Anterior cingulate cortex (tissue), 58 donors: ENCODE measurements at places on chromosomes 7 and 10.

DNA sequence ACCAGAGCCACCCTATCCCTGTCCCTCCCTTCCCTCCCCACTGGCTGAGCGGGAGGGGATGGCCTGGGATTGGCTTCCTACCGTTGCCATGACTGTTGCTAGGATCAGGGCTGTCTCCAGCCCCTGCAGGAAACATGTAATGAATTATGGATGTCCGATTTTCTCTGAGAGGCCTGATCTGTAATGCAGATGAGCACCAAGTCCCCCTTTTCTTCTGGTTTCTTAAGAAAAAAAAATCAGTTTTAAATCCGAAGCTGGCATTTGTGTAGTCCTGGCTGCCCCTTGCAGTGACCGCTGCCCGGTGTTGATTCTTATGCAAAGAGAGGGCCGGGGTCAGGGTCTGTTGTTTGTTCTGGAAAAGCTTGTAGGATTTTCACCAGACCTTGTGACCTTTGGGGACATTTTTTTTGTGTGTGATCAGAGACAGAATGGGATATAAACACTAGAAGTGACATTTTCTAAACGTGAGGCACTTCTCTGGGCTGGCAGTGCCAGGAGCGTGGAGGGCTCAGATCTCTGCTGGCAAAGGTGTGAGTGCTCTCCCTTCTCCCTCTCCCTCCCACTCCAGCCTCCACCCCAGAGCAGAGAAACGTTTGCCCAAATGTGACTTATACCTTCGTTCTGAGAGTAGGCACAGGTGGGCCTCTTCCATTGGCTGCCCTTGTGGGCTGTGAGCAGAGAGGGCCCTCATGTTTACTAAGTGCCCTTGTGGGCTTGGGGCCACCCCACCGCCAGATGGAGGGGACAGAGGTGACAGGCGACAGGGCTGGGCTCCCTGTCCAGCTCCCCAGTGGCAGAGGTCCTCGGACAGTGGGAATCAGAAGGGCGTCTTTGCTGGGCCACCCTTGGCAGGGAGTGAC, 127.5 kb downstream of the DNAJB6 start:
- no peak for DNase-seq

GRCh38 chr7:157516311-157516710, 179.5 kb downstream of the DNAJB6 start:
- no peak for DNase-seq

DNA sequence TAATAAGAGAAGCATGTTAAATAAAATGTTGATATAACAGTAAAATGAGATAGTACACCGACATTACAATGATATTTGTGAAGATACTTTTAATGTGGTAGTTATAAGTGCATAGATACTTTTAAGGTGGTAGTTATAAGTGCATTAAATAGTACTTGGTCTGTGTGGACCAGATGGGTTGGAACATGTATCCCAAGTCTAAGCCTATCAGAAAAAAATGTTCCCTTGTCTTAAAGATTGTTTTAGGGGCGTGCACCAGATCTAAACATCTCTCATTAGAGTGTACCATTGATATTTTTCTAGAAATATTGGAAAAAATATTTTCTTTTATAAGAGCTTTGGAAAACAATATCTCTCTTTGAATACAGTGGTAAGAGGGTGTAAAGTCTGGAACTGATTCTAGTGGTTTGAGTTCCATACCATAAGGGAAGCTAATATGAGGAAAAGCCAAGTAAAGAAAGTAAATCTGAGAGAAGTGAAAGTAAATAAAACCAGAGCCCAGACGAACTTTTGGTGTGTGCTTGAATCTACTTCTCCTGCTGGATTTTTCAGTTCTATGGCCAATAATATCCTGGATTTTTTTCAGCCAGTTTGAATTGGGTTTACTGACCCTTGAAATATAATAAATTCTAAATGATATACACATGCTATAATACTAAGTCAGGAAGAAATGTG, 175.3 kb downstream of the MBL2 start:
- DNase-seq, result no peak

DNA sequence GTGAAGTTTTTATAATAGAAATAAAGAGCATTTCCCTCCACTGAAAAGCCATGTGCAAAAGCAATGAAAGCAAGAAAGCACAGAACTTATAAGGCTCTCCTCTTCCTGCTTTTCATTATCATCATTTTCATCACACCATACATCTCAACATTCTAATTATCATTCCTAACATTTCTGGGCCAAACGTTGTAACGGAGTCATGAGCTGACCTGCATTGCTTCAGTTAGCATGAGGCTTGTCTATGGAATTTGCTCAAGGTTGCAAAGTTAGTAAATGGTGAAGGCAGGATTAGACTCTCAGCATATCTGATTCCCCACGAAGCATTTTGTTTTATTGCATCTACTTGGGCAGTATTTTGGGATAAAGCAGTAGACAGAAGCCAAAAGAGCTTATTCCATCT, 11.4 kb downstream of the SCIN start:
- DNase-seq, result no peak

DNA sequence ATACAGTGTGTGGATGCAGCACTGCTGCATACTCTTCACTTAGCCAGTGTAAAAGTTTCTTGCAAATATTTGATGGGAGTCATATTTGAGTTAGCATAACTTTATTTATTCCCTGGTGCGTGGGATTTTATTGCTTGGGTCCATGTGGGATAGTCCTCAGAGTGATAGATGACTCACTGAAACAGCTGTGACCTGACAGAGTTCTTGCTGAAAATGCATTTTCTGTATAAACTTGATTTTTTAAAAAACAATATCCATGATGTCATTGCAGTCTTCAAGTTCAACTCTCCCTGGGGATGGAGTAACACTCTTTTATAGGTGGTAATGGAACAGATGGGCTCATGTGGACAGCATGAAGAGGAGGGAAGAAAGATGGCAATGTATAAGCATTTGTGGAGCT, 310.0 kb downstream of the PPP1R3A start:
- no peak for DNase-seq

- DNase-seq, result no peak
These were observed 1056.8 kb downstream of the SORCS1 start for GRCh38 chr10:106107706-106108105.
